Fibroblast of skin of right quadriceps (primary cell): ENCODE measurements at places on chromosomes 16 and 17.

DNA sequence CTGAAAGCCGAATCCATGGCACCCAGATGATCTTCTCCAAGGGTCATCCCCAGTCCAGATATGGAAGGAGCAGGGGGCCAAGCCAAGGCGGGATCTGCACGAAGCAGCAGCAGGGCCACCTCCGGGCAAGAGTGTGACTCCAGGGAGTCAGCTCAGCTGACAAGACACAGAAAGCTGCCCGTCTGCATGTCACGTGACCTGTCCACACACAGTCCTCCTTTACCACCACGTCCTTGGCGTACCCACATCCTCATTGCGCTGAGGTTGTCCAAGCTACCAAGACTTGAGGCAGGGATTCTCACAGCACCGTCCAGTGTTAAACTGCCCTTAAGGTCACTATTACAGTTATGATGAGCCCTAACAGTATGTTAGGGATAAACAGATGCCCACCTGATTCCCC, 11.3 kb upstream of the CYTH1 start:
- no peak for DNase-seq

GRCh38 chr17:50280801-50281441, 6.7 kb downstream of the TMEM92 start:
- DNase-seq: no peak

DNA sequence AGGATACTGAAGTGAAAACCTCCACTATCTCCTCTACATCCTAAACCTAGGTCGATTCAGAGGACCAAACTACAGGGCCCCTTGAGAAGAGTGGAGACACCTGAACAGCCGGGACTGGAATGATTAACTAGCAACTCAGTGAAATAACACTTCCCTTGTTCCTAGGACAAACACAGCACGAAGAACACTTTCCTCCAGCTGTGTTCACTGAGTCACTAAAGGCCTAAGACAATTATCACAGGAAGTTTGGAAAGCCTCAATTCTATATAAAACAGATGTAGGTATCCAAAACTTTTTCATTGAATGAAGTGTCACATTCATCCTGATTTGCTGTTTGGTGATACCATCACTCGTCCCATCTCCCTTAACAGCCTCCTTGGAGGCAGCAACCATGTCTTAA, 15.5 kb upstream of the CUEDC1 start:
- peak; percentile 78 for DNase-seq

DNA sequence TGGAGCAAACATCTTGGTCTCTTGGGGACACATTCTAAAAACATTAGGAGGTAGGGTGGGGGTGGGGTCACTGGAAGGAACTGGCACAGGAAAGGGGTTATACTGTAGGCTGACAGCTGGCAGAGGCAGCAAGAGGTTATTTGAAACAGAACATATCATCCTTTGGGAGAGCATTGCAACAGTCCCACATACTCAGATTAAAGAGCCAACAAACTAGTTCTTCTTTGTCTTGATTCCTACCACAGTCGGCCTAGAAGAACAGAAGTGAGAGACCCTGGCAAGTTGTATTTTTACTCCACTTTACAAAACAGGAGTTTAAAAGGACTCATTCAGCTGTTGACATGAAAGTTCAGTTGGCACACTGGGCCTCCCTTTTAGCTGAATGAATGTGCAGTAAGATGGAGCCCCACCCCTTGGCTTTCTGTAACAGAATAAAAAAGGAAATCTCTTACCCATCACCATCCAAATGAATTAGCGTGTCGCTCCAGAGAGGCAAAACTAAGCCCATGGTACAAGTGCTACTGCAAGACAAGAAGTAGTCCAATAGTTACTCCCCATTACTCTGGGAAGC, 54.6 kb upstream of the CORO6 start:
- no peak for DNase-seq

DNA sequence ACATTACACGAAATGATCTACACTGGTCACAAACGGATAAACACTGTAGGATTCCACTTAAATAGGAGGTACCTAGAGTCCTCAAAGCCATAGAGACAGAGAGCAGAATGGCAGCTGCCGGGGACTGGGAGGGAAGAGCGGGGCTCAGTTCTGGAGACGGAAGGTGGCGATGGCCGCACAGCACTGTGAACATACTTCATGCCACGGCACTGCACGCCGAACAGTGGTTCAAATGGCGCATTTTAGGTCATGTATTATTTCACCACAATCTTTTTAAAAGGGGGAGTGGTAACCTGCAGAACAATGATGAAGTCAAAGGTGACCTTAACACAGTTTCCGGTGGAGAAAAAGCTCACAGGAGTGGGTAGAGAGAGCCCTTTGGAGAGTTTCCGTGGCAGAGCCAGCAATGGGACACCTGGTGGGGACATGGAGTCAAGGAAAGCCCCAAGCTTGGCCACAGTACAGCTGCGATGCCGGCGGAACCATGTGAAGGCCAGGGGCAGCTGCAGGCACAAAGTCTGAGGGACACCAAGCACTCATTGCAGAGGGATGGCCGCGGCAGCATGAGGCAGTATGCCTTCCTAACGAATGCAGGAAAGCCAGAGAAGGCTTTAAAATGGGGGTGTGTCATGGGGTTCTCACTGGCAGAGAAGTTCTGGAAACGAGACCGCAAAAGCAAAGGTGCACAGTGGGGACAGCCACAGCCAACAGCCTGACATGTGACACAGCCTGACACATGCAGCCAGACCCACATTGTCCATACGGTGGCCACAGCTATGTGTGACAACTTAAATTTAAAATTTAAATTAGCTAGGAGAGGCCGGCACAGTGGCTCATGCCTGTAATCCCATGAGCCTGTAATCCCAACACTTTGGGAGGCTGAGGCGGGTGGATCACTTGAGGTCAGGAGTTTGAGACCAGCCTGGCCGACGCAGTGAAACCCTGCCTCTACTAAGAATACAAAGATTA, 7.3 kb downstream of the FLCN start:
- DNase-seq: no peak

GRCh38 chr16:53666786-53667415, 36.8 kb downstream of the RPGRIP1L start:
- DNase-seq: peak; percentile 88

GRCh38 chr17:65677932-65678331, 116.5 kb upstream of the AXIN2 start:
- peak; percentile 53 for DNase-seq

DNA sequence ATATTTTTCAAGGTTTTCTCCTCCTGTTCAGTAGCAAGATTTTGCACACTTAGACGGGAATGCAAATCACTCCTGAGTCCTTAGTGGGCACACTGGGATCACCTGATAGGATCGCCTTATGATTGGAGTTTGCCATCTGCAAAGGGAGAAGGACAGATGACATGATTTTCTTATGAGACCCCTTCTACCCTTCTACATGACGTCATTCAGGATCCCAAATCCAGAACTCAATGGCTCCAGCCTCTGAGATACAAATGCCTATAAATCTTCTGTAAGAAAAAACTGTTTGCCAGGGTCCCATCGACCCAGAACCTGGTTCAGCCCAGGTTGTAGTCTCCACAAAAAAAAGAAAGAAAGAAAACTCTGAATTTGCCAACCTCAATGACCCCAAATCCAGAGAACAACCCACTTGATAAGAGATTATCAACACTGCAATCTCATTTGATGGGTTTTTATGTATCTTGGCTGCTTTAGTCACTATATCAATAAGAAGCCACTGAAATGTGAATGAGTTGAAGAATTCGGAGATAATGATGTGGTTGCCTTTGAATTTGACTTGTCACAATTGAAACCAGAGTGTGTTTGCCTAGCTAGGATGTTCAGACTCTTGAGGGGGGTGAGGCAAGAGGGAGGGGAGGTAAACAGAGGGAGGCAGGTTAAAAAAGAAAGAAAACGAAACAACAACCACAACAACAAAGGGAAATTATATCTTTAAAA, 6.7 kb downstream of the ZNF423 start:
- no peak for DNase-seq

DNA sequence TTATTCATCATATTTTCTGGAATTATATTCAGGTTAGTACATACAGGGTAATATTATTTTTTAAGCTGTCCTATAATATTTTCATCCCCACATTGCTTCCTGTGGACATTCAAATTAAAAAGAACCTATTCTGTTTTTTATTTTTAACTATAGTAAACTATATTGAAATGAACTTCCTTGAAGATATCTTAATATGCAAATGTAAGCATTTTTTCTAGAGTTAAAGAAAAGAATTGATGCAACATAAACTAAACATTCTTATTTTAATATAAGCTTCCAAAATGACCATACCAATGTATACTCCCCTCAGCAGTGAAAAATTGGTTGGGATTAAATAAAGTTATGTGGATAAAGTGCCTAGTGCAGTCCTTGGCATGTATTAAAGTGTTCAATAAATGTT, 416.6 kb downstream of the KIF2B start:
- DNase-seq: no peak

DNA sequence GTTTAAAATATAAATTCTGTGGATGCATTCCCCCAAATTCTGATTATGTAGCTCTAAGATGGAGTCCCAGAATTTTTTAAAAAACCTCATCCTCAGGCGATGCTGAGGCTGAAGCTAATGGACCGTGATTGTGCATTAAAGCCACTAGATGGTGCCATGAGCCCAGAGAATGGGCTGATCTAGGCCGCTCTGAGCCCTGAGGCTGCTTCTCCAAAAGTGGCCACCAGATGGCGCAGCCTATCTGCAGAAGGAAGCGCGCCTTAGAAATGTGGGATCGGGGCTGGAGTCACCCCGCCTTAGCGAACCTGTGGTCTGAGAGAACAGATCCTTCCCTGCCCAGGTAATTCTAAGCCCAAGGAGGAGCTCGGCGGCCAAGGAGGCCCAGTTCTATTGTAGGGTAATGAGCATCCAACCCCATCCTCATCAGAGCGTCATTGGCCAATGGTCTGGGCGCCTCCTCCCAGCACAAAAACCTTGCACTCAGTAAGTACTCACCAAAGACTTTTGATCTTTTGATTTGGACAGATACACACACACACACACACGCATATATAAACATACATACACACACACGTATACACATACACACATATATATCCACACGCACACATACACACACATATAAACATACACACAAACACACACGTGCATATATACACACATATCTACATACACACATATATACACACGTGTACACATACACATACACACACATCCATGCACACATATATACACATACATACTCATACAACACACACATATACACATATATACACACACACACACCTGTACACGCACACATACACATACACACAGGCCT, 13.7 kb upstream of the MMP2 start:
- peak; percentile 76 for DNase-seq

GRCh38 chr16:58883131-58883530, 149.0 kb upstream of the GOT2 start:
- no peak for DNase-seq

GRCh38 chr17:1091900-1092299, 87.9 kb downstream of the ABR start:
- DNase-seq: no peak

- peak; percentile 89 for DNase-seq
Observed at GRCh38 chr16:70380248-70380918, 33.7 kb downstream of the DDX19A start.

GRCh38 chr16:54677308-54677950, 253.2 kb upstream of the IRX5 start:
- DNase-seq: no peak

DNA sequence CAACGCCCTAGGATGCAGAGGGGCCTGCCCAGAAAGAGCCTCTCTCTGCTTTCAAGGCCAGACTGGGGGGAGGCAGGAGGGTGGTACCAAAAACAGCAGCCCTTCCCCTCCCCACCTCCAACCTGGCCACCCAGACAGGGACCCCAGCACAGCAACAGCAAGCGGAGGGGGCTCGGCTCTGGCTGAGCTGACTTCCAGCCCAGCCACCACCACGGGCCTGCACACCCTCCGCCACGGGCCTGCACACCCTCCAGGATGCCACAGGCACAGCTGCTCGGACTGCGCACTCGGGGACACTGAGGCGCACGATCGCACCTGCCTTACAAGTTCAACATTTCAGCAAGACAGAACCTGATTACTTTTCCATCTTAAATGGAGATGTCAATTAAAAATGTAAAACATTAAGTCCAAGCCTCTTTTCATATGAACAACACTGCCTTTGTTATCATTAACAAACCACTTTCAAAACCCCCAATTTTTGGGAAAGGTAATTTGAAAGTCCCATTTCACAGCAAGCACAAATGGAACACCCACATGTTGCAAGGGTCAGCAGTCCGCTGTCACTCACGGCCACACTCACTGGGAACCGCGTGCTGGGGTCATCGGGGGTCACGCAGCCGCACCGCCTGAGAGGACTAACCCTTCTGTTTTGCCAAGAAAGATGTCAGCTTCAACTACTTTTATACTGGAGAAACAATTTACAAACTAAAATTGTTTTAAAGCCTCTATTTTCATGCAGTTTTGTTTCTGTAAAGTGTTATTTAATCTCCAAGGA, 76.4 kb downstream of the ANKRD11 start:
- DNase-seq: no peak

DNA sequence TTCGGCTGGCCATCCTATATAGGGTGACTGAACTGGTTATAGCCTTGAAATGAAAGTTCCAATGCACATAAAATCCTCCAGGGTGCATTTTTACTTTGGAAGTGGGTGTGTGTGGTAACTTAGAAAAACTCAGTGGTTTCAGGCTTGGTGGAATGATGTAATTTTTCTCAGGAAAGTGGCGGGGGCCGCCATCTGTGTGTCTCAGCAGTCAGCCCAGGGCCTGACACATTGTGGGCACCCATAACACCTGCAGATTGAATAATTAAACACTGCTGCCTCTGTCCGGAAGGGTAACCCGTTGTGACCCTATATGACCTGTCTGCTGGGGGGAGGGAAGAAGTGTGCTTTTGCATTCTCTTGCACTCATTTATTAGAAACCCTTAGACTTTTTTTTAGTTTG, 2.2 kb upstream of the PDP2 start:
- peak; percentile 37 for DNase-seq

DNA sequence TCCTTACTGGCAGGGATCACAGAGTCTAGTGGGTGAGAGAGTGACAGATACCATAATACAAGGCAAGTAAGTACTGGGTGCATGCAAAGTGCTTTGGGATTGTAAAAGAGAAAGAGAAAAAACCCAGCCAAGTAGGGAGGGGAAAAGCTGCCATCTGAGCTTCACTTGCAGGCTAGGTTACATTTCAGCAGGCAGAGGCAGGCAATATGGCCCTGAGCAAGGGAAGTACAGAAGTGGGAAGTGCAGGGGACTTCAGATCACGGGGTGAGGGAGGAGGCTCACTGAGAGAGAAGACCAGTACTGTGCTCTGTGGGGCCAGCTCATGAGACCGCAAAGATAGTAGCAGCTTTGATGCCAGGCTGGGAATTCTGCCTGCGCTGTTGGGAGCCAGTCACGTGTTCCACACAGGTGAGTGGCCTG, 230.6 kb downstream of the MSI2 start:
- no peak for DNase-seq

DNA sequence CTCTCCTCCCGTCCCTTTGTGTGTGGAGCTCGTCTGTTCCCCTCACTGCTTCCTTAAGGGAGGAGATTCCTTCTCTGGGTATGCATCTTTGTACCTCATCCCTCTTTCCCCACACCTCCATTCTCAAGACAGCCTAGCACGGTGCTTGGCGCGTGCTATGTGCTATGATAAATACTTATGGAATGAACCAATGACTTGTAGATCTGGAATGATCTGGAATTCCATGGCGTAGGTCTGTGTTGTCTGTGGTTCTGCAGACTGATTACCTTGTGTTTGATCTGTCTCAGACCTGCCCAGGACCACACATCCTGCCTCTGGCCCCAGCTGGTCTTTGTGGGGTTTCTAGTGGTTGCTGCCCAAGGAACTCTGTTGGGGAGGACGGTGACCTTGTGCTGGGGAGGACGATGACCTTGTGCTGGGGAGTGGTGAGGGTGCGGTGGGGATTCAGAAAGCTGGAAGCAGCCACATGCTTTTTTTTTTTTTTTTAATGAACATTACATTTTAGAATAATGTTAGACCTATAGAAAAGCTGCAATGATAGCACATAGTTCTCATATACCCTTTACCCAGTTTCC, 33.5 kb upstream of the ETV4 start:
- peak; percentile 90 for DNase-seq

- DNase-seq: no peak
Observed at GRCh38 chr17:2935632-2936031, 127.8 kb downstream of the OR1D5 start.
